Immature natural killer cell (primary cell): ENCODE measurements at places on chromosomes 7 and 10.

DNA sequence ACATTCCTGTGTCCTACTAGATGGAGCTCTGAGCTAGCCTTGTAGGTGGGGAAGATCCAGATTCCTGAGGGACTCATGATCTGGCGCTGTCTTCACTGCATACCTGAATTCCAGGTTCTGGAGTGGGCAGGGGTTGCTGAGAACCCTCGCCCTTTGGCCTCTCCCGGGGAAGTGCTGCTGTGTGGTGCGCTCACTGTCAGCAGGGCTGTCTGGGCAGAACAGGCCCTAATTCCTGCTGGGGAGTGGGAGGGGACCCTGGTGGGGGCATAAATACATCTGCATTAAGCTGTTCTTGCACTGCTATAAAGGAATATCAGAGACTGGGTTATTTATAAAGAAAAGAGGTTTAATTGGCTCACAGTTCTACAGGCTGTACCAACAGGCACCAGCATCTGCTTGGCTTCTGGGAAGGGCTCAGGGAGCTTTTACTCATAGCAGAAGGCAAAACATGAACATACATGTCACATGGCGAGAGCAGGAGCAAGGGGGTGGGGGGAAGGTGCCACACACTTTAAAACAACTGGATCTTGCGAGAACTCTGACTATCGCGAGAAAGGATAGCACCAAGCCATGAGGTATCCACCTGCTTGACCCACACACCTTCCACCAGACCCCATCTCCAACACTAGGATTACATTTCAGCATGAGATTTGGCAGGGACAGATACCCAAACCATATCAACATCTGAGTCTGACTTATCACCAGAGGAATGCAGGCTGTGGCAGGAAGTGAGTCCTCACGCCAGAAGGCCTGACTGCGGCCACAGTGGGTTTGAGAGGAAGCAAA, 115.0 kb downstream of the ADCY1 start:
- DNase-seq = no peak

GRCh38 chr10:62817121-62817765, 1.1 kb upstream of the EGR2 start:
- DNase-seq = no peak

- DNase-seq = no peak
Measured at GRCh38 chr7:139718141-139718540, 59.7 kb downstream of the HIPK2 start.

DNA sequence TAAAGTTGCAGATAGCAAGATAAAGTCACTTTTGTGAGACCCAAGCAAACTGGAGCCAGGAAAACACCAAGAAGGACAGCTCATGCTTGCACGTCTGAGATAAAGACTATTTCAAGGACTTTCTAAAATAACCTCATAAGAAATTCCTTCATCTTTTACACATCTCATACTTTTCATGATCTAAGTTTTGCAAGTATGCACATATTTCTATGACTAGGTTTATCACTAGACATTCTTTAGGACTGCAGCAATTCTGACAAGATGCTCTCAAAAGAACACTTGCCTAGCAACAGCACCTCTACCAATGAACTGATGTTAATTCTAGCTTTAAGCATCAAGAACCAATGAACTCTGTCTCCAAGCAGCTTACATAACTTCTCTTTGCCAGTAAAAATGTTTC, 457.6 kb downstream of the SEMA3D start:
- DNase-seq = no peak

- DNase-seq = no peak
Measured at GRCh38 chr10:58674251-58674650, 161.6 kb downstream of the BICC1 start.

- DNase-seq = no peak
Measured at GRCh38 chr7:2829040-2829439, 15.1 kb downstream of the GNA12 start.

- DNase-seq = no peak
Measured at GRCh38 chr10:96208271-96208670, 63.1 kb downstream of the BLNK start.

DNA sequence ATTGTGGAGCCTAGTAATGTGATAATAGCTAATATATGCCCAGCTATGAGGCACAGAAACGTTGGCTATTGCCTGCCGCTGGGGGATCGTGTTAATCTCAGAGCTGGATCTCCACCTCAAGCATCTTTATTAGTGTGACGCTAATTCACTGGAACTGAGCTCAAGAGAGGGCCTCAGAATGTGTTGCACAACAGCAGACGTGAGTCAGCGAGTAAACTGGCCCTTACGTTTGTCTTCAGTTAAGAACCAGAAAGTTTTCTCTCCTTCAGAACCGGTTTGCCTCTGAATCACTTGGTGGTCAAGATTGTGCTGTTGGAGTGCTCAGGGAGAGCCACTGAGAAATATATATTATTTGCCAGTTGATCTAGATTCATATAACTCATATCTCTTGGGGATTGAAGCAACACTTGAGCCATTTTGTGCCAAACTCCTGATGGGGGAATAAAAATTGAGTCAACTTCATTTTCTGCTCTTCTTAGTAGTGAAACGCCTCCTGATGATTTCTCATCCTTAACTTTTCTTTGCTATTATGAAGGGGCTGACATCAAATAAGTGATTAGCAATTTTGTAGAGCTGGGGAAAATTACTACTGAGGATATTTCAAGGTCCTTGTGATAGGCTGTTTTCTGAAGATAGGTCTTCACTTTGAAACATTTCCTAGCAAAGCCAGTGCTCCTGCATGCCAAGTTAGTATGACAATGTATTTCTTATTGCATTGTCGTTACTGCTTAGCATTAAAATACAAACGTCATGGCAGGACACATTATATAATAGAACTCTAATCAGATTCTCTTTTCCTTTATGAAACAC, 22.3 kb downstream of the BZW2 start:
- no peak for DNase-seq

DNA sequence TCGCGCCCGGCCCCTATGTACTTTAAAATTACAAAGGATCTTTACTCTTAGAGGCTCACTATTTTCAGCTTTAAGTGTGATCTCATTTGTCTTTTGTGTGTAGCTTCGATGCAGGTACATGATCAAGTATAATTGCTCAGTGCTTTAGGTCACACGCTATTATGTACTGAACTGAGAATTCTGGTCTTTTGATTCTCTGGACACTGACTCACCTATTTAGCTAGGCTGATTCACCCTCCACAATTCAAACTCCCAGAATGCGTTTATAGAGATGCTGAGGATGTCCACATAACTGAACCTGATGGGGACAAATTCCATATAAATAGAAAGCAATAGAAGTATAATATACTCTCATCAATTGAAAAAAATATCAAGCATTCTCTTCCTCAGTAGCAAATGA, 57.8 kb downstream of the PRKCQ start:
- DNase-seq = no peak

- DNase-seq = no peak
Measured at GRCh38 chr10:129790715-129791446, 173.2 kb downstream of the EBF3 start.

DNA sequence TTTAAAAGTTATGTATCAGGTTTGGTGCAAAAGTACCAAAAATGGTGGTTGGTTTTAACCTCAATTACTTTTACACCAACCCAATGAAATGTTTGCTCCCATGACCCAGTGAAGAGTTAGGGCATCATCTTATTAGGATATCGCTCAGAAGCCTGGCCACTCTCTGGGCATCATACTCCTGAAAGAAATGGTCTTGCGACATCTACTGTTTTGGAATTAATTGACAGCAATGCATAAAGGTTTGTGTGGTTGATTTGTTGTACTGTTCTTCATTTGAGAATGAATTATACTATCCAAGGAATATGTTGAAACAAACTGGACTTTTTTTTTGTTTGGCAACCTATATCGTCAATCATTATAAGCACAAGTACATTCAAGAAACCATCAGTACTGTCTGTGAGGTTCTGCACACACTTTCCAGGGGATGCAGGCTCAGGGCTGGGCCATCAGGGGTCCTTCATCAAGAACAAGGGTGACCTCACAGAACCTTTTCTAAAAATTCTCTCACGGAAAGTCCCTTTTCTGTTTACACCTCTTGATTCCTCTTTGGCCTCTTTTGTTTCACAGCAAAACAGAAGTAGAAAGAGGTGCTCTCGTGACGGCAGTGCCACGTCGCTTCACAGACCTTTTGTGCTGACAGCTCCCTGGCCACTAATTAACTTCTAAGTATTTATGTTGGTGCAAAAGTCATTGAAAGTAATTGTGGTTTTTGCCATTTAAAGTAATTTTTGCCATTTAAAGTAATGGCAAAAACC, 117.2 kb upstream of the KLF6 start:
- peak; percentile 25 for DNase-seq

- peak; percentile 11 for DNase-seq
Measured at GRCh38 chr10:21889477-21890275, 113.9 kb downstream of the DNAJC1 start.

- DNase-seq = no peak
Measured at GRCh38 chr7:27697861-27698430, 35.3 kb upstream of the HIBADH start.

- DNase-seq = no peak
Measured at GRCh38 chr7:104627516-104627915, 299.1 kb downstream of the LHFPL3 start.

GRCh38 chr10:74145133-74145532, 5.5 kb downstream of the AP3M1 start:
- DNase-seq = no peak

DNA sequence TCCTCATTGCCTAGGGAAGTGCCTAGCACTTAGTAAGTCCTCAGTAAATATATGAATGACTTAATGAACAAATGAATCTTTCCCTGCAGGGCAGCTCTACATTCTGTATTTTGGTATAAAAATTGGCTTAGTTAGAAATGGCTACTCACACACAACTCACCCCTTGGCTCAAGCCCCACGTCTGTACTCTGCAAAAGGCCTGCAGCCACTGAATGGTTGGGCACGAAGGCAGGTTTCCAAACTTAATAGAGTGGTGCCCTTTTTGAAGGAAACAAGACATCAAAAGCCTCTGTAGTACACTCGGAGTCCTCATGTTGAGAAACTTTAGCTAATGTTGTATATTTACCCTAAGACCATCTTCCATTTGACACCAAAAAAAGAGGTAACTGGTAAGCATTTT, 36.6 kb downstream of the CRHR2 start:
- no peak for DNase-seq

DNA sequence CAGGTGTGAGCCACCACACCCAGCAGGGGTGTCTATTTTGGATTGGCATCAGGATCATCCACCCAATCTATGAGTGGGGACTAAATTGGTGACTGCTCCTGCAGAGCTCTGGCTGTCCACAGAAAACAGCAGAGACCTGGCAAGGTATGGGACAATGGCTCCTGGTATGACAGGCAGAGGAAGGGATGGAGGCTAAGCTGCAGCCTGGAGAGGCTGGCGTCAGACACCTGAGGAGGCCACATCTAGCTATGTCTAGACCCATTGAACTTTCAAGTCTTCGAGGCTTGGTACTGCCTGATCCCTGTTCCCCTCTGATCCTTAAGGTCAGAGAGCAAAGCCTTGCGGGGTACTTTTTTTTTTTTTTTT, 3.2 kb upstream of the SERPINE1 start:
- no peak for DNase-seq

GRCh38 chr10:110016039-110016438, 8.3 kb downstream of the ADD3 start:
- no peak for DNase-seq

DNA sequence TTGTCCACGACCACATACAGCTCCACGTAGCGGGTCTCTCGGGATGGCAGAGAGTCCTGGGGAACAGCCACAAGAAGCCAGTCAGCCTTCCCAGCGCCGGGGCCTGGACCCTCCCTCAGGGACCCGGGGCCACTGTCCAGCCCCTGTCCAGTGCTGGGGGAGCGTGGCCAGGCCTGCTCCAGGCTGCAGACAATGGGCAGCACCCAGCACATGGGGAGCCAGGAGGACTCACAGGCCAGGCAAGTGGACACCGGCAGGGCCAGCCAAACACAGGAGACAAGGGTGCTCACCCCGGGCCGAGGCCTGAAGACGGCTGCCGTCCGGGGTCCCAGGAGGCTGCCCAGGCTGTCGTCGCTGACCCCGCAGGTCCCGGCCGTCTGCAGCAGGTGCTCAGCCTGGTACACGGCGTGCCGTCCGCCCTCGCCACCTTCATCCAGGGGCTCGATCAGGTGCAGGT, 3.7 kb downstream of the ADAM8 start:
- no peak for DNase-seq

- no peak for DNase-seq
Measured at GRCh38 chr7:105106473-105106872, 92.5 kb downstream of the KMT2E start.

GRCh38 chr10:90204956-90205314, 503.5 kb downstream of the KIF20B start:
- no peak for DNase-seq

DNA sequence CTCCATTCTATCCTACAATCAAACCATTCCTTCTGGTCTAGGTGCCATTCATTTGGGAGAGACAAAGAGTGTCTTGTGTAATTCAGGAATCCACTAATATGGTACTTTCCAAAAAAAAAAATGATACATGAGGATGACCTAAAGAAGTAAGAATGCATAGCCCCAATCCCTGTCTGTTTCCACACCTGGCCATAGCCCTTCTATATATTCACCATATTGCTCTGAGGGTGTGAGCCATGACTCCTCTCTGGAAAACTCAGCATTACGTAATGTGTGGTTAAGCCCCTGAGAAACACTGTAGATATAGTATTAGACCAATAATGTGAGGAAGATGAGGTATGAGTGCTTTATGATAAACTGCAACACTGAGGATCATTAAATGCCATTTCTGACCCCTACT, 592.7 kb downstream of the INHBA start:
- no peak for DNase-seq

- DNase-seq = no peak
Measured at GRCh38 chr10:42768581-42769152, 13.9 kb upstream of the BMS1 start.

DNA sequence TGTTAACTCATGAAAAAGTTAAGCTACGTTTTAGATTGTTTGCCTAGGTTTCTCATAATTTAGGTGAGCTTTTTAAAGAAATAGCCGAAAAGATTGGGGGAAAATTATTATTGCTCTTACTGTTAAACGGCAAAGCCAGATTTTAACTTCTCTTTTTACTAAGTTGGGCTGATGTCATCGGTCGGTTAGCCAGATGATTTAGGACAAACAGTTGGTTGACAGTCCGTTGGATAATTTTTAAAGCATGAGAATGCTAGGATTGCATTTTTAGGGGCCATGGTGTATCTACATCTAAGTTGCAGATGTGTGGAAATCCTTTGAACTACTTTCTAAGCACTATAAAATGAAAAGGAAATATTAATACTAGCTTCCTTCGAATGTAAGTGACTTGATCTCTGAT, 280.9 kb upstream of the AKR1E2 start:
- no peak for DNase-seq
